ENCODE measurements at places on chromosomes 1 and 21. TPM values are rescaled to one million over a fixed set of nuclear protein-coding genes. Genes with fewer than 3 reads are reported as not detected.

DNA sequence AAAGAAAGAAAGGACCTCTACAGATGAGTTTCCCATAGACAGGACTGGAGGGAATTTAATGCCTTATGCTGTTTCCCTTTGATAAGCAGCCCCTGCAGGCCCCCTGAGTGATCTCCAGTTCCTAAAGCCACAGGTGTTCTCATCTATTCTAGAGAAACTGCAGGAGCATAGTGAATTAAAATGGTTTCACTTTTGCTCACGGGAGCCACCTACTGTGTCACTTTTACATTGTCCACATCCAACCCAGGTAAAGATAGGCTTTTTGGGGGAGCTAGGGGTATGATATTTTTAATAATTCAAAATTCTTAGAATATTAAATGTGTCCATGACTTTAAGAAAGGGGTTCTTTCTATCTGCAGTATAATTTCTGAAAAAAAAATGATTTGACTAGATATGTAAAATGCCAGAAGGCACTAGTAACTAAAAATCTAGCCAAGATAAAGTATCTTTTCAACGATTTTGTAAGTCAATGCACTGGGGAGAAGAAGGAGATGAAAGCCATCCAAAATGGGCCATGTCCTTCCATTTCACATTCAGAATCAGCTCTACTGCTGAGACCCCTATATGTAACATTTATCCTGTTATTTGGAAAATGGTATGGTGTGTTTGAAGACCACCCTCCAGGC is 267.3 kb upstream of the DUSP10 start:
- no peak for ATAC-seq

- ATAC-seq = no peak
Observed at GRCh38 chr1:2391931-2392509, 379 bp downstream of the RER1 start.

DNA sequence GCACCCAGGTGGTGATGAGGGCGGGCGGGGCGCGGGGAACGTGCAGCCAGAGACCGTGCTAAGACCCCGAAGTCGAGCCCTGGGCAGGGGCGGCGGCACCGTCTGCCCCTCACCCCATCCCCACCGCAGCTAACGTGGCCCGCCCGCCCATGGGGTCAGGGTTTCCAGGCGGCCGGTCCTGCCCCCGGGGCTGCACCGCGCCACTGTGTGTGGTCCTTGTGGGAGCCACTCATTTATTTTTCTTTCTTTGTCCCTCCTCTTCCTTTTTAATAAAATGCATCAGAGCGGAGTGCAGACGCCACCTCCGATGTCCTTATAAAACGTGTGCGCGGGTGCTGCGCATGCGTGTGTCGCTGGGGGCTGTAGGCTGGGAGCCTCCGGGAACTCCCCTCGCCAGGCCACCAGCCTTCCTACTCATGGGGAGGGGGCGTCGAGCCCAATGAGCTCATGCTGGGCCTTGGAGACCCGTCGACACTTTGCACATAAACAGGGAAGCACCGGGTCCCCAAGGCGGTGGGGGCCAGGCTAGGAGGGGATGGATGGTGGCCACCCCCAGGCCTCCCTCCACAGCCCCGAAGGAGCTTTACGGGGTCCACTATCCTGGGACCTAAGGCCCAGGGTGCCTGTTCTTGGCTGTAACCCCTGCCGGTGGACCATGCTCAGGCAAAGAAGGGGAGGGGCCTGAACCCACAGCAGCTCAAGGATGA is 59.9 kb downstream of the WNT9A start:
- ATAC-seq = peak; percentile 64

DNA sequence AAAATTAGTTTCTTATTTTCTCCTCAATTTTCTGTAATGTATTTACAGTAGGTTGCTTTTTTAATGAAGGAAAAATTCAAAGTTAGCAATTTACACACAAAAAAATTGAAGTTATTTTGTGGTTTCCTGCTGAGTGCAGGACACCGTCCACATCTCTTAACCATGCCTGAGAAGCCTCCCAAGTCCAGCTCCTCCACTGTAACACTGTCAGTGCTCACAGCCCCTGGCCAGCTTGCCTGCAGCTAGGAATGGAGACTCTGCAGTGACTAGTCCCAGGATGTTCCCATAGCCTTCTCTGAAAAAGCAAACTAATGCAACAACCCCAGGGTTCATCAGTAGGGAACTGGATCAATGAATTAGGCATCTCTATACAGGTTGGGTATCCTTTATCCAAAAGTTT is 3.5 kb downstream of the A3GALT2 start:
- no peak for ATAC-seq

- ATAC-seq = no peak
Observed at GRCh38 chr1:197521118-197521739, 253.2 kb downstream of the CRB1 start.

- ATAC-seq = no peak
Observed at GRCh38 chr1:17739050-17739449, 16.1 kb upstream of the ACTL8 start.

GRCh38 chr21:46299167-46299566 is 13.0 kb downstream of the YBEY start:
- no peak for ATAC-seq

GRCh38 chr1:38547321-38547720 is 312.3 kb downstream of the RRAGC start:
- ATAC-seq = no peak

GRCh38 chr1:9494936-9495758 is 44.1 kb upstream of the SLC25A33 start:
- peak; percentile 90 for ATAC-seq

DNA sequence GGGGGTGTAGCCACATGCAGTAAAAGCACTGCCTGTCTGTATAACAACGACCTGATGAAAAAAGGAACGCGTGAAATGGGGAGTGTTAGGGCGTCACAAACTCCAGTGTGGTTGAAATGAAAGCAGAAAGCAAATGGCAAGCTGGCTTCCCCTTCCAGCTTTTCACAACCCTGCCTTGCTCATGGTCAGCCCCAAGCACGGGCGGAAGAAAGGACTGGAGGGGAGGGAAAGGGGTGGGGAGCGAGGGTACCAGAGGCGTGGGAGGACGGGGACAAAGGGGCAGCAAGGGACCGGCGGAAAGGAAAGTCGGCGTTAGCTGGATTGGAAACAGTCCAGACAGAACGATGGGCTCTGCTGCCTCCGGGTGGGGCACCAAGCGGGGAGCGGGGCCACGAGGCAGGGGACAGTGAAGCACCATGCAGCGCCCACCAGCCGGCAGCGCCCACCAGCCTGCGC is 9.6 kb downstream of the VPS26C start:
- no peak for ATAC-seq

GRCh38 chr21:31514598-31514997 is 144.9 kb upstream of the SOD1 start:
- no peak for ATAC-seq

DNA sequence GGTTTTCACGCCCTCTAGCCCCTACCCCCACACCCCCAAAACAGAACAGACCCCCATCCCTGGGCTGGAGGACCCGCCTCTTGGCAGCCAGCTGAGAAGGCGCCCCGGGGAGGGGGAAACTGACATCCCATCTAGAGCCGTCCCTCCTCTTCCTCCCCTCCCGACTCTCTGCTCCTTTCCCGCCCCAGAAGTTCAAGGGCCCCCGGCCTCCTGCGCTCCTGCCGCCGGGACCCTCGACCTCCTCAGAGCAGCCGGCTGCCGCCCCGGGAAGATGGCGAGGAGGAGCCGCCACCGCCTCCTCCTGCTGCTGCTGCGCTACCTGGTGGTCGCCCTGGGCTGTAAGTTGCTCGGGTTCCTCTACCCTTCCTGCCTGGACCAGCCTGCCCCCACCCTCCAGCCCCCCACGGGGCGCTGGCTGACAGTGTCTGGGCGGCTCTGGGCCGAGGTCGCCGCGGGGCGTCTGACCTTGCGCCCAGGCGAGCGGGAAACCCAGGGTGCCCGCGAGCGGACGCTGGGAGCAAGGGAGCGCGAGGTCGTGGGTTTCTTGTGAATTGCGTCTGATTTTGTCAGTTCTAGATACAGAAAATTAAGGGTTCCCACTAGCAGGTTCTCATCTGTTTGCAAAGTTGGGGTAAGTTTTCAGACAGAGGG is 618 bp downstream of the JAM2 start:
- ATAC-seq = peak; percentile 86

GRCh38 chr1:7177438-7178146 is 392.3 kb downstream of the CAMTA1 start:
- peak; percentile 95 for ATAC-seq

DNA sequence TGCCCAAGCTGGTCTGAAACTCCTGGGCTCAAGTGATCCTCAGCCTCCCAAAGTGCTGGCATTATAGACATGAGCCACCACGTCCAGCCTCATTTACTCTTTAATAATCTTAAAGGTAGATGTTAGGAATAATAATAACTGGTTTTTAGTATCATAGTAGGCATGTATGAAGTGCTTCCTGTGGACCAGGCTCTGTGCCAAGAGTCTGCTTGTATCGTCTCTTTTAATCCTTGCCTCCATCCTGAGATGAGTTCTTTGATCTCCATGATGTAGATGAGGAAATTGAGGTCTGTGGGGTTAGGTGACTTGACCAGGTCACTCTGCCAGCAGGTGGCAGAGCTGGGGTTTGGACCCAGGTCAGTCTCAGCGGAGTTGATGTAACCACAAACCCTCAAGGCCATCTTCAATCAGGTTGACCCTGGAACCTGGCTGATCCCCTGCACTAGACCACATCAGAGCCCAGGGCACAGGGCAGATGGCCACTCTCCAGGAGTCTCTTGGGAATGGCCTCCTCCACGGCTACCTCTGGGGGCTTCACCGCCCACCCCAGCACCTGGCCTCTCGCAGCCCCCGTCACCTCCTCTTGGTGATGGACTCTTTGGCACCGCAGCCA is 11.3 kb downstream of the EFHD2 start:
- no peak for ATAC-seq

GRCh38 chr1:145997016-145997717 is 788 bp upstream of the TXNIP start:
- ATAC-seq = no peak

DNA sequence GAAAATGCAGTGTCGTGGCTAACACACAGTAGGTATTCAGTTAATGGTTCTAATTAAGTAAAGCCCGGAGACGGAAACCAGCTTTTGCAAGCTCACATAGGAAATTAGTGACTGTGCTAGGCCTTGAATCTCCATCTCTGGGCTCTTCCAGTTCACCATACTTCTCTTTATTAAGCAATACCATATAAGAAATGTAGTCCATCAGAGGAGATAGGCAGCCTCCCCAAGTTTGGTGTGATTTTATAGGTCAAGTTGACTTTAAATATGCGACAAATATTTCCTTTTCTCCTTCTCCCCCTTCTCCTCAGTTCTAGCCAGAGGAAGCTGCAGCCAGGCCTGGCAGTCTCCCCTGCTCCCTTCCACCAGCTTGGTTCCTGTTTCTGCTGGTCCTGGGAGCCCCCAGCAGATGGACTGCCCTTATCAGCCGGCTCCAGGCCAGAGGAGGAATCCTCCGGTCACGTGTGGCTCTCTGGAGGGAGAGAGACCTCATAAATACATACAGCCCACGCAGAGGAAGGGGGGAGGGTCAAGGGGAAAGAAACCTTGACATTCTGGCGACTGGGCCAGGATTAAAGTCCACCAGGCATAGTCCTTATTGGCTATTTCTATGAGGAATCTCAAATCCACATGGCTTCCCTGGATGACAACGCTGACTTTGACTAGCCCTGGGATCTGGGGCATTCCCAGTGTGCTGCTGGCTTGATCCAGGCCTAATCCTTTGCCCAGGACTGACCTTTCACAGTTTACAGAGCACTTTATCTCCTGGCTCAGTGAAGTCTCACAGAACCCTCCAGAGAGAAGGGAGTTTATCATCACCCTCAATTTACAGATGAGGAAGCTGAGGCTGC is 115.1 kb upstream of the JUN start:
- ATAC-seq = peak; percentile 50

- ATAC-seq = peak; percentile 94
Observed at GRCh38 chr1:37514350-37515184, at the start of gene MEAF6. TSS of gene MEAF6 (minus strand) at chr1:37514766. CDS start at chr1:37514746, 20 bp downstream.

- no peak for ATAC-seq
Observed at GRCh38 chr1:236699366-236699765, 13.1 kb downstream of the ACTN2 start.

GRCh38 chr1:184615301-184615700 is 139.4 kb downstream of the EDEM3 start:
- no peak for ATAC-seq

GRCh38 chr1:198291036-198291435 is 134.2 kb downstream of the NEK7 start:
- no peak for ATAC-seq

- no peak for ATAC-seq
Observed at GRCh38 chr1:184322253-184322652, 64.6 kb upstream of the C1orf21 start.

- no peak for ATAC-seq
Observed at GRCh38 chr1:181028196-181028595, 5.5 kb upstream of the STX6 start.

- ATAC-seq = no peak
Observed at GRCh38 chr1:180144659-180145357, 9.9 kb upstream of the QSOX1 start.

- ATAC-seq = no peak
Observed at GRCh38 chr1:18410407-18410806, 70.3 kb upstream of the KLHDC7A start.

DNA sequence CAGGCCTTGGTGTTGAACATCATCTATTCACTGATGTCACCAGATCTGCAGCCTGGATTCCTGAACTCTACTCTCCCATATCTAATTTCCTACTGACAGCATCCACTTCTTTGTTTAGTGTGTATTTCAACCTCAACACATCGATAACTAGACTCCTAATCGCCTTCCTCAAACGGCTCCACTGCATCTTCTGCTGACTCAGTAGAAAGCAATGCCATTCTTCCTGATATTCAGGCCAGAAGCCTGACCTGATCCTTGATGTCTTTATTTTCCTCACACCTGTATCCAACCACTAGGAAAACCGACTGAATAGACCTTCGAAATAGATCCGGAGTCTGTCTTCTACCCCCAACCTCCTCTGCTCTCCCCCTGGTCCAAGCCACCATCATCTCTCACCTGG is 466.9 kb downstream of the PCP4 start:
- ATAC-seq = no peak

DNA sequence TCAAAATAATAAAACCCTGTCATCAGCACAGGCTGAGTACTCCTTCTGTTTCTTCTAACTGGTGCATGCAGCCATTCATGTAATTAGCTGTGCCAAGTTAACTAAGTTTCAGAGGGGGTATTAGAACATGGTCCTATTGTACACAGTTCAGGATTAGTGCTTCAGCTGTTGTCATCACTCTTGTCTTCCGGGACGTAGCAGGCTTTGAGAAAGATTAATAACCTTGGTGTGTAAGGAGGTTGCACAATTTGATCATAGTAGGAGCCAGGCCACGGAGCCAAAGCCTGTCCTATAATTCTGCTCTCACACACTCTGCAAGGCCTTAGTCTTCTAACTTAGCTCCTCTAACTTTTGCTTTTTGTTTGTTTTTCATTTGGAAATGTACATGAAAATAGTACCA is 44.7 kb downstream of the PTGFRN start:
- ATAC-seq = peak; percentile 77

- ATAC-seq = peak; percentile 57
Observed at GRCh38 chr1:7646981-7647901, 123.9 kb upstream of the VAMP3 start.

LGR6 gene
- total RNA-seq = 0.09 TPM

ITPKB gene
- total RNA-seq = 3.4 TPM

SOX13 gene
- total RNA-seq = 31.8 TPM

DNASE2B gene
- total RNA-seq = not detected

ITGB2 gene
- total RNA-seq = not detected

AKR7A2 gene
- 50.3 TPM for total RNA-seq

SLC45A1 gene
- total RNA-seq = 0.66 TPM

LRRC71 gene
- total RNA-seq = 1.1 TPM

CD53 gene
- 1.1 TPM for total RNA-seq

OR2T33 gene
- 0.64 TPM for total RNA-seq

SH3GLB1 gene
- total RNA-seq = 29.7 TPM

NBPF6 gene
- not detected for total RNA-seq

PLA2G2F gene
- 0.32 TPM for total RNA-seq

LCE3D gene
- total RNA-seq = 0.47 TPM

CHI3L2 gene
- 1.3 TPM for total RNA-seq

PDXK gene
- total RNA-seq = 36.4 TPM

HPDL gene
- 7.4 TPM for total RNA-seq

PTCH2 gene
- total RNA-seq = 2.3 TPM

ERI3 gene
- total RNA-seq = 94.4 TPM
